Fibroblast of skin of scalp (primary cell): ENCODE measurements at places on chromosomes 1 and 21.

- DNase-seq = peak; percentile 61
These were observed 39.1 kb upstream of the ID3 start for GRCh38 chr1:23598424-23598823.

DNA sequence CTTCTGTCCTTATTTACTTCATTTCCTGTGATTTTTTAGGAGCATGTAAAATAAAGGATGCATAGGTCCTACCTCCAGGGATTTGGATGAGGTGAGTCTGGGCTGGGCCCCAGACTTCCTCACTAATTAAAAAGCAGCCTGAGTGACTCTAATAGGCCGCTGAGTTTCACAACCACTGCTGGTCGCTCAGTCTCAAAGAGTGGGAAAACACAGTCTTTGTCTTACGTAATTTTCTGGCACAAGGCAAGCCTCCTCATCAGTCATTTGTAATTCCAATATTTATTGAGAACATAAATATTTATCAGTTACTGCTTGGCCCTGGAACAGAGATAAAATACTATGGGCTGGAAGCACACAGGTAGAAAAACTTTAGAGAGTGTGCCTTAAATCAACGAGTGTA lies 195.4 kb upstream of the RUNX1 start:
- DNase-seq = no peak

DNA sequence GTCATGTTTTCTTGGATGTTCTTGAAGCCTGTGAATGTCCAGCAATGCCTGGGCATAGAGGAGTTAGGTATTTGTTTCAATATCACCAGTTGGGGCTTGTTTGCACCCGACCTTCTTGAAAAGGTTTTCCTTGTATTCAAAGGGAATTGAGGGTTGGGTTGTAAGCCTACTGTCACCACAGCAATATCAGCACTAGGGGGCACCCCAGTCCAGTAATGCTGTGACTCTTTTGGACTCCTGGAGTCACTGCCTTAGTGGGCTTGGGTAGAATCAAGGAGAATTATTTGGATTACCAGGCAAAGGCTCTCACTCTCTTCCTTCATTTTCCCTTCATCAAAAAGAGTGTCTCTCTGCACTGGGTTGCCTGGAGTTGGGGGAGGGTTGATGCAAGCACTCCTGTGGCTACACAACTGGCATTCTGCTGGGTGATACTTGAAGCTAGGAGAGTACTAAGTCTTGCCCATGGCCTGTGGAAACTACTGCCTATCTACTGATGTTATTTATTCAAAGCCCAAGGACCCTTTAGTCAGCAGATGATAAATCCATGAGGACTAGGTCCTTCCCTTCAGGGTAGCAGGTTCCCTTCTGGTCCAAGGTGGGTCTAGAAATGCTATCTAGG lies 34.5 kb downstream of the OR10R2 start:
- DNase-seq = peak; percentile 3

GRCh38 chr1:78170859-78171258 lies 125.1 kb downstream of the GIPC2 start:
- no peak for DNase-seq

DNA sequence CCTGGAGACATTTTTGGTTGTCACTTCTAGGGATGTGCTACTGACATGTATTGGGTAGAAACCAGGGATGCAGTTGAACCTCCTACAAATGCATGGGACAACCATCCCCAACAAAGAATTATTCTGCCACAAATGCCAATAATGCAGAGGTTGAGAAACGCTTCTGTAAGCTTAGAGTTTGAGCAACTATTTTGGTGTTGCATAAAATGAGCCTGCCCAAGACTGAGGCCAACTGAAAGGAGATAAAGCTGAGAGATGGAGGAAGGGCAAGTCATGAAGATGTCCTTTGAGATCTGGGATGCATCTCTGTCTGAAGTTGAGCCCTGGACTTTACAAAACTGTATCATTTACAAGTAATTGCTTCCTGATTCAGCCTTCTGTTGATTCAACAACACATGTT lies 106.9 kb downstream of the KCNJ15 start:
- no peak for DNase-seq
